ENCODE measurements at places on chromosomes 2 and 18.
A peak's percentile ranks its signal among the peaks of the same experiment; 100 is the strongest.

DNA sequence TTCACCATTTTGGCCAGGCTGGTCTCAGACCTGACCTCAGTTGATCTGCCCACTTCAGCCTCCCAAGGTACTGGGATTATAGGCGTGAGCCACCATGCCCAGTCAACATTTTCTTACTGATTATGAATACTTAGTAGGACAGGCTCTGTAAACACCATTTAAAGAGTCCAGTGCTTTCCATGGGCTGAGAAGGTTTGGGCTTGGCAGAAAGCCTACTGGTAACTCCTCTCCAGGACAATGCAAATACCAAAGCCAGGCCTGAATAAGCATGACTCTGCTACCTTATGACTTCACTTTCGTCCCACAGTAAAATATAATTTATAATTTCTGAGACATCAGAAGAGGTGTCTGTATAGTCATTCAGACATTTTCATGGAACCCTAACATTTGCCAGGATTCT lies 60.2 kb upstream of the FAM117B start:
- DNase-seq, result peak; percentile 35

GRCh38 chr2:208186465-208186864 lies 3.4 kb downstream of the C2orf80 start:
- DNase-seq, result no peak

DNA sequence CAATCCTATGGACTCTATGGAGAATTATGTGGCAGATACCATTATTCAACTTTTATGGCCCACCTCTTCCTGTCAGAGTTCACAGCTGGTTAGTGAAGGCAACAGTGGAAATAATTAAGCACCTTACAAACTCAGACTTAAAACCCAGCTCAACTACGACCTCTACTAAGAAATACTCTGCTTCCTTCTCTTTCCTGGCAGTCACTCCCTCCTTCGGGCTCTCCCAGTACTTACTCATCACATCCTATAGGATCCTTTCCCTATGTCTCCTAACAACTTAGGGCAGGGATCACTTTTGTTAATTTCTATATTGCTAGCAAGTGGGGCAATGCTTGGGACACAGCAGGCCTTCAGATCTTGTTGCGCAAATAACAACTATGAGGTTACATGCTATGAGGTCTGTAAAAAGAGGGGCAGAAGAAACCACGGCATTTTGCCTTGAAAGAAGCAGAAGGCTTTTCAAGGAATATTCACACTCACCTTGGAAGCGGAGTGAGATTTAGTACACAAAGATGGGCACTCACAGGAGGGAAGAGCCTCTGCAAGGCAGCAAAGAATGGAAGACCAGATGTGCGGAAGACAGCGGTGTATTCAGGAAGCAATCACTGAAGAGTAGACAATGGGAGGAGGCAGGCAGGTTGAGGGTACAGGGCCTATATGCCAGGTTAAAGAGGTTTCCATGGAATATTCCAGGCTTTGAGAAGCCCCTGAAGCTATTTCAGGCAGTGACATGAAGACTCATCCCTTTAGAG lies 2.1 kb downstream of the STK39 start:
- DNase-seq, result peak; percentile 68

DNA sequence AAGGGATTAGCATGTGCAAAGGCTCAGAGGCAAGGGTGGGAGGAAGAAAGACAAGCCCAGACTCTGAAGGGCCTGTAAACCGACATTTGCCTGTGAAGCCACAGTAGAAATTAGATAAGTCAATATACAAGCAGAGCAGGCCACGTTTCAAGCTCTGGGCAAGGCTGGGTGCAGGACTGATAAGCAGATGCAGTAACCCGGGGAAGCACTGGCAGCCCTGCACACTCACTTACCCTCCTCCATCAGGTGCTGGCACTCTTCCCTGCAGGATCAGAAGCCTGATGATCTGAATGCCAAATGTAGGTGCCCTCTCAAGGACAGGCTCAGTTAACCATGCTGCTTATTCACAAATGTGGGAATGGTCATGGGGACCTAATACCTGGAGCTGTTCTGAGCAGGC lies 46.3 kb upstream of the RAB12 start:
- DNase-seq, result no peak

- DNase-seq, result no peak
These were observed 432.0 kb downstream of the CCDC85A start for GRCh38 chr2:56615760-56616159.

DNA sequence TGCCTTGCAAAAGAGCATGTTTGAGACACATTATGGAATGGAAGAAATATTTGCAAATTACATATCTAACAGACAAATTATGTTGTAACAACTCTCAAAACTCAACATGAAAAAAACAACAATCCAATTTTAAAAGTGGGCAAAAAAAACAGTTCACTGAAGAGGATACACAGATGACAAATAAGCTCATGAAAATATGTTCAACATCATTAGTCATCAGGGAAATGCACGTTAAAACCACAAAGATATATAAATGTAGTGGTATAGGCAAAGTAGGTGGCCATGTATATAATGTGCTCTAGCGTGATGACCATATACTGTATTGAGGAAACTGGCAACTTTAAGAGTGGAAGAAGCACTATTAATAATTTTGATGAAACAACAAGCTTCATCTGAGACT lies 220.1 kb downstream of the IRS1 start:
- peak; percentile 62 for DNase-seq

DNA sequence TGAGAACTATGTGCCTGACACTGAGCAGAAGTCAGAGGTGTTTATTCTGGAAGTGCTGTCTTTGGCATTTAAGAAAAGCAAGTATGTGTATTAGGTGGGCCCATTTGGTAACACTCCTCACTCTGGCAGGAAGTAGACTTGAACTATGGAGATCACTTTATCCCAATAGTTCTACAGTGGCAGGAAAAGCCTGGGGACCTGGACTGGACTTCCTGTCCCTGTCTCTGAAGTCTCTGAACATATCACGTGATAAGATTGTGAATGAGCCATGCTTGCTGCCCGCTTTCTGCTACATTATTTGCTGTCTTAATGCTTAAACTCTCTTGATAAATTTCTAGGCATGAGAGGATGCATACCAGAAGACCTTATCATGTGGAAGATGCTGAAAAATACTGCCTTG lies 203.7 kb downstream of the MYO3B start:
- DNase-seq, result no peak

Measured in bronchial epithelial cell (primary cell).